ENCODE measurements at places on chromosomes 3 and 15.

DNA sequence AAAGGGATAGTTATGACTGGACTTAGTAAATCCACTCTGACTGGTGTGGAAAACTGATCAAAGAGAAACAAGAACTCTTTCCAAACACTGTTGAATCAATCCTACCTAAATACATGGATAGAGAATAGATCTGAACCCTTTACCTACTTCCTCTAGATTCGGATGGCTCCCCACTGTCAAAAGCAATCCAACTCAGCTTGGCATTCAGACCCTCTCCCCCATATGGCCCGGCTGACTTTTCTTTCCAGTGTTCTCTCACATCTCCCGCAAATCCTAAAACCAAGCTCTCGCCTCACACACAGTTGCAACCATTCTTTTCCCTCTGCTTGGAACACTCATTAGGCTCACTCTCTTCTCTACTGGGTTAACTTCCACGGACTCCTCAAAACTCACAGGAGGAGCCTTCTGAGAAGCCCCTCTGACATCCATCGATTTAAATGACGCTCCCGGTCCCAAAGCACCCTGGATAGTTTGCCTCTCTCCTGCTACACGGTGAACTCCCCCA is 639 bp downstream of the SPICE1 start:
- peak overlapping the region; percentile 95 for H3K4me3 ChIP-seq
- DNase-seq: peak; percentile 15
- H3K36me3 ChIP-seq: no peaks in the 10 kb centered on the region
- no peaks in the 10 kb centered on the region for H3K27me3 ChIP-seq

GRCh38 chr15:90407871-90408317 is 19.9 kb downstream of the IQGAP1 start:
- peaks cover 12% of the 10 kb centered on the region for H3K36me3 ChIP-seq
- H3K4me1 ChIP-seq: peaks cover 6% of the 10 kb centered on the region
- H3K27ac ChIP-seq: no peak overlapping the region
- no peaks in the 10 kb centered on the region for H3K27me3 ChIP-seq
- H3K4me3 ChIP-seq: no peak overlapping the region

DNA sequence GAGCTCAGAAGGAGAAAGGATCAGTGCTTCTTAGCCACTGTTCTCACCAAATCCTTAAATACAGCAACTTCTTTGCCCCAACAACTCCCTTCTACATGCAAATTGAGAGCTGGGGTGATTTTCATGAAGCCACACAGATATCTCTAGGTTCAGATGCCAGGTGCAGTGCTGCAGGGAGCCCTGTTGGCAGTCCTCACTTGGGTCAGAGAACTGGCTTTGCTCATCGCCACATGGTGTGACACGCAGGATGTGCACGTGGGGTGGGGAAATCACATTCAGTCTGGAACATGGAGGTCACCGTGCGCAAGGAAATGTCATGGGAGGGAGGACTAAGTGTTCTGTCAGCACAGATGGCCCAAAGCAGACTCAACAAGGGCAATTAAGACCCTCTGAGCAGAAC is 103.8 kb downstream of the WDR76 start:
- no peaks in the 10 kb centered on the region for H3K36me3 ChIP-seq
- H3K27me3 ChIP-seq: no peaks in the 10 kb centered on the region
- H3K27ac ChIP-seq: no peak overlapping the region
- no peak overlapping the region for H3K4me3 ChIP-seq
- H3K4me1 ChIP-seq: no peaks in the 10 kb centered on the region
- no peak for DNase-seq

DNA sequence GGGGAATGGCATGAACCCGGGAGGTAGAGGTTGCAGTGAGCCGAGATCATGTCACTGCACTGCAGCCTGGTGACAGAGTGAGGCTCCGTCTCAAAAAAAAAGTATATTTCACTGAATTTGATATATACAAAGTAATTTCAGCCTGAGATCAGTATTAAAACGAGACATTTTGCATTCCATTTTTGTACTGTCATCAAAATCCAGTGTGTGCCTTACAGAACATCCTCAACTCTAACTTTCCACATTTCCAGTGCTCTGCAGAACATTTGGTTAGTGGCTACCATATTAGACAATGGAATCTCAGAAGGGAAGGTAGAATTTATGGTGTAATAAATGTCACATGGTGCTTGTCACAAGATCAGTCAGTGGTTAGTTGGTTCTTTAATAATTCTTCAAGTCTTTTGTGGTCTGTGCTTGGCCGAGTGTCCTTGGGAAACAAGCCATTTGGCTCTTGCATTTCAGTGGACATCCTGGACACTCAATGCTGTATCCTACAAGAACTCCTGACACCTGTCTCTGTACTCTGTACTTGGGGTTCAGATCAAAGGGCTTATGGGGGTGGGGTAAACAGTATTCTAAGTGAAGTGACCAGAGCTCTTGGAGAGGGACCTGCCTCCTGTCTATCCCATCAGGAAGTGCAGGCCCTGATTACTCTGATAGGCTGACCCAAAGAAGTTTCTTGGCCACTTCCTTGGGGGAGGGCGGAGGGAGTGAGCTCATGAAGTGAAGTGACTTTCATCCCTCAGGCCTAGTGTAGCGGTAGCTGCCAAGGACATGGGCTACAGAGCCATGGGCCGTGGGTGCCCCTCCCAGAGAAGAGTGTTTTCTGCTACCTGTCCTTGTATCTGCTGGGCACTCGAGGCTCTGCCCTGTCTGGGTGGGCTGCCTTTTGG is 3.7 kb downstream of the ACVR2B start:
- H3K27ac ChIP-seq: no peak overlapping the region
- H3K36me3 ChIP-seq: no peaks in the 10 kb centered on the region
- H3K4me3 ChIP-seq: no peak overlapping the region
- no peaks in the 10 kb centered on the region for H3K27me3 ChIP-seq
- peaks cover 12% of the 10 kb centered on the region for H3K4me1 ChIP-seq

DNA sequence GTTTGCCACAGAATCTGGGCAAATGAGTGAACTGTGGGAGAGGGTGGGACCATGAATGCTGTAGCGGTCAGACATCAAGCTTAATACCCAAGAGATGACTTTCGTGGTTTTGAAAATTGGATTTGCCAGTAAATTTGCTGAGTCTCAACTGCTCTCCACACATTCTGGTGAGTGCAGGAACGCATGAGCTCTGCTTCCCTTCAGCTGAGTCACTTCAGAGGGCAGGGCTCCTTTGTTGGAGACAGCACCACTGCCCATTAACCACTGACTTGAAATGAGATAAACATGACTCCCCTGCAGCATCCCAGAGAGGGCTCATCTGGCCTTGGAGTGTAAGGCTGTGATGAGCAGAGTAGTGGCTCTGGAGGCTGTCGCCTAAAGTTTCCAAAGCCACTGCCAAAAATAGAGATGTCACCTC is 22.6 kb downstream of the RARRES1 start:
- H3K4me3 ChIP-seq: no peak overlapping the region
- H3K36me3 ChIP-seq: no peaks in the 10 kb centered on the region
- DNase-seq: peak; percentile 36
- H3K4me1 ChIP-seq: peaks cover 5% of the 10 kb centered on the region

Data from trophoblast cell (in vitro differentiated cells and primary cell).